ENCODE measurements at places on chromosomes 12 and 14.

- no peak for DNase-seq
Measured at GRCh38 chr14:100889641-100890040, 13.9 kb downstream of the RTL1 start.

GRCh38 chr12:54725233-54725843, 77.2 kb upstream of the DCD start:
- peak; percentile 15 for DNase-seq

DNA sequence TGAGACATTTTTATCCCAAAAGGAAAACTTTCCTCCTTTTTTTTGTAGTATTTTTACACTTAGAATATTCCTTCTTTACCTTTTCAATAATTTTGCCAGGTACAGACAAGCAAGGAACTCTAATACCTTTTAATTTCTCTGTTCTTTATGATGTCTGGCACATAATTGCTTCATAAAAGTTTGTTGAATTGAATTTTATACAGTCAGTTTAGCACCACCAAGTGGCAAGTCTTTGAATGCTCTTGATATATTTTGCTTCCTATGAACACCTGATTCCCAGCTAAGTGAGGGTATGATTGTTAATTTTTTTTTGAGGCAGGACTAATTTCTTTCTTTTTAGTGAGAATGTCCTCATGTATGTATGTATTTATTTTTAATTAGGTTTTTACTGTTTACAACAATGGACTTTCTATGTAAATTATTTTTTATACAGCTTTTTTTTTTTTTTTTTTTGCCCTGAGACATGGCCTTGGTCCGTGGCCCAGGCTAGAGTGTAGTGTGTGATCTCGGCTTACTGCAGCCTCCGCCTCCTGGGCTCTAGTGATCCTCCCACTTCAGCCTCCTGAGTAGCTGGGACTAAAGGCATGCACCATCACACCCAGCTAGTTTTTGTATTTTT, 6.9 kb downstream of the TBC1D15 start:
- DNase-seq = no peak

- DNase-seq = peak; percentile 62
Measured at GRCh38 chr14:77459072-77459723, 1.3 kb downstream of the AHSA1 start.

DNA sequence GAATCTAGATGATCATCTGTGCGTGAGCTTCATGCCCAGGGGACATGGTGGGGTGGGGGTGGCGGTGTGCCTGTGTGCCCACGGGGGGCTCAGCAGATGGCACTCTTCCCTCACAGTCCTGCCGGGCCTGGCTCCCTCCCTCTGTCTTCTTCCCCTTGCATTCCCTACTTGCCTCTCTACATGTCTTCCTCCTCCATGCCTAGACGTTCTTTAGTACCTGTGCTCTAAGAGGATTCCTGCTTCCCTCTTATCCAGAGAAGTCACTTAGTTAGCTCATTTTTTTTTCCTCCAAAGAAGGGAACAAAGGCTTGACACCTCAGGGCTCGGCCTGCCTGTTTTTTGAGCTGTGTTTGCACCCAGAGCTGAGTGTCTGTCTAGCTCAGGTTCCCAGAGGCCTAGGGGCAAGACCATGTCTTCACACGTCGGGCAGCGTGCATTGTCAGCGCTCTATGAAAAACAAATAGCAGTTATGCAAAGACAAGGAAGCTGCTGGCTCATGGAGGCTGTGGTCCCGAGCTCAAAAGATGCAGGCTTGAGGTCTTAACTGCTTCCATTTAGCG, 48.8 kb downstream of the NINJ2 start:
- no peak for DNase-seq

DNA sequence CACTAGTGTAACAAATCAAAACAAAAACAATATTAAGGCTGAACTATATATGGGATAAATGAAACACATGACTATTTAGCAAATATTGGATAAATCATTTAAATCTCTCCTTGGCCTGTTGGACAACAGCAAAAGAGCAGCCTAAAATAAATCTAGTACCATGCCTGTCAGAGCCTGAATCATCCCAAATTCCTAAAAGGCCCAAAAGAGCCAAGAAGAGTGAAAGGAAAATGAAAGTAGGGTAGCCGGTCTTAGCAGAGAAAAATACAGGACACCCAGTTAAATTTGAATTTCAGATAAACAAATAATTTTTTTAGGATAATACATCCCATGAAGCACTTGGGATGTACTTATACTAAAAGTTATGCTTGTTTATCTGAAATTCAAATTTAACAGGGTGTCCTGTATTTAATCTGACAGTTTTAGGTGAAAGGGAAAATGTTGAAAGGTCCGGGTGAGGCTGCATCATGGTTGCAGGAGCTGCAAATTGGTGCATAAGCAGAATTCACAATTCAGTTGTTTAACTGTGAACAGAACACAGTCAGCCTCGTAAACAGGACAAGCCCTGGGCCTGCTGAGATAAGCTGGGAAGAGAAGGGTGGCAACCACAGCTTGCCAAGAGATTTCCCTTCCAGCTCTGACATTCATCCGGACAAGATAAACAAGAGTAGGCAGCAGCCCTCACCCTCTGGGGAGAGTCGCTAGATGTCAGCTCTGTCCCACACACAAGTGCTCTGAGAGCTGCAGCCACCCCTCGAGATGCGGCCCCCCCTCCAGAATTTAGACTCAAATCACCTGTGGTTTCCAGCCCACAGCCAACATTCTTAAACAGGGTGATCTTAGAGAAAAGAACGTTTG, 30.3 kb downstream of the DMAC2L start:
- peak; percentile 72 for DNase-seq

DNA sequence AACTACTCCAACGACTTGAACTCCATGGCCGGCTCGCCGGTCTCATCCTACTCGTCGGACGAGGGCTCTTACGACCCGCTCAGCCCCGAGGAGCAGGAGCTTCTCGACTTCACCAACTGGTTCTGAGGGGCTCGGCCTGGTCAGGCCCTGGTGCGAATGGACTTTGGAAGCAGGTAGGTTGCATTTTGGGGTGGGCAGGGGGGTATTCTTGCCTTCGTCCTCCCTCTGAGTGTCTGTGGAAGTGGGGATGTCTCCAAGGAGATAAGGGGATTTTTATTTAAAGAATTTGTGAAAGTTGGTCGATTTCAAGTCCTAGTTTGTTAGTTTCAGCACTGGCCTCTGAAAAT, 1.3 kb downstream of the ASCL1 start:
- no peak for DNase-seq

DNA sequence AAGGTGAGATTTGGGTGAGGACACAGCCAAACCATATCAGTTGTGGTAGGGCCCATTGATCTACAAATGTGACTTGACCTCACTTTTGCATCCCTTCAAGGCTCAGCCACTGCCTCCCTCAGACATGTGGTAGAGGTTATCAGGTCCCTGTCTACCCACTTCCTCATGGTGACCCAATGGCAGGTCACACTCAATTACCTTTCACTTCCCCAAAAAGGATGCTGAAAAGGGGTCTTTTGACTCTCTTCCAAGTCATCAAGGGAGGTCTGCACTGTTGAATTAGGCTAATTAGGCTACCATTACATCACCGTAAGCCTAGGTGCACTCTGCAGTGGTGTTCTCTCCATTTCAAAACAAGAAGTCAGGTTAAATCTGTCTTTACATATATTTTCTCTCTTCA, 22.6 kb upstream of the DRAM1 start:
- DNase-seq = no peak

DNA sequence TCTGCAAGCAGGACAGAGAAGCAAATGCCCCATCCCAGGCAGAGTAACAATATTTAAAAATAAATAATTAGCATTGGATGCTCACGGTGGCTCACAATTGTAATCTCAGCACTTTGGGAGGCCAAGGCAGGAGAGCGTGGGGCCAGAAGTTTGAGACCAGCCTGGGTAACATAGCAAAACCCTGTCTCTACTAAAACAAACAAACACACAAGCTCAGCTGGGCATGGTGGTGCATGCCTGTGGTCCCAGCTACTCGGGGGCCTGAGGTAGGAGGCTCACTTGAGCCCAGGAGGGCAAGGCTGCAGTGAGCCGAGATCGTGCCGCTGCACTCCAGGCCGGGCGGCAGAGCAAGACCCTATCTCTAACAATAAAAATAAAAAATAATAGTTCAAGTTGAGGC, 74.7 kb upstream of the NCOR2 start:
- DNase-seq = no peak

DNA sequence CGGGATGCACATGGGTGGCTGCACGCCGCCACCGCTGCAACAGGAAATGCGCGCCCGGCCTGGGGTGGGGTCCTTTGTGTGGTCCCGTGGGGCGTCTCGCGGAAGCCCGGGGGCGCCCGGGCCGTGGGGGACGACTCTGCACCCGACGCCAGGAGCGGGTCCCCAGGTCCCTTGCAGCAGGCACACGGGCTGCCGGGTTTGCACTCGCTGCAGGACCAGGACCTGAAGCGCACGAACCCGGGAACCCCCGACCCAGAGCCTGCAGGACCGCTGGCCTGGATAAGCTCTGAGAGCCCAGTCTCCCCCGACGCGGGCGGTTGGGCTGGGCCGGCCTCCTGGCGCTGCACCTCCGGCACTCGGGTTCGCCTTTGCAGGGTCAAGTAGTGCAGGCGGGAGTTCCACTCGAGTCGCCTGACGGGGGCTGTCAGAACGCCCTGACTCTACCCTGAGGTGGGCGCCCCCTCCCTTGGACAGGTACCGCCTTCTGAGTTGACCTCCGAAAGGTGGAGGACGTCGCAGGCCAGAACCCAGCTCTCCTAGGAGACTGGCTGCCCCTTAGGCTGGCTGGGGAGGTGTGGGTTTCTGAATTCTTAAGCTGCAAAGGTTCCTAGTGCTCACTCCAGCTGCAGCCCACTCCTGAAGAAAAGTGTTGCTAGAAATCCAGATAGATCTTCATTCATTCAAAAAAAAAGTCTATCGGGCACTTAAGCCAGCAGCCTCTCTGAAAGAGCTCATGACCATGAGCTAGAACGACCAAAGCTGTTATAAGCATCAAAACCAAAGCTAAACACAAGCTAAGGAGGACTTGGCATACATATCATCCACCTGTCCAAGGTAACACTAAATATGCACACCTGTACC, 68.0 kb downstream of the RNF34 start:
- DNase-seq = peak; percentile 48

- DNase-seq = no peak
Measured at GRCh38 chr12:56574210-56574609, 52.6 kb downstream of the RBMS2 start.

- peak; percentile 65 for DNase-seq
Measured at GRCh38 chr14:26598081-26598671, 343 bp upstream of the NOVA1 start.

DNA sequence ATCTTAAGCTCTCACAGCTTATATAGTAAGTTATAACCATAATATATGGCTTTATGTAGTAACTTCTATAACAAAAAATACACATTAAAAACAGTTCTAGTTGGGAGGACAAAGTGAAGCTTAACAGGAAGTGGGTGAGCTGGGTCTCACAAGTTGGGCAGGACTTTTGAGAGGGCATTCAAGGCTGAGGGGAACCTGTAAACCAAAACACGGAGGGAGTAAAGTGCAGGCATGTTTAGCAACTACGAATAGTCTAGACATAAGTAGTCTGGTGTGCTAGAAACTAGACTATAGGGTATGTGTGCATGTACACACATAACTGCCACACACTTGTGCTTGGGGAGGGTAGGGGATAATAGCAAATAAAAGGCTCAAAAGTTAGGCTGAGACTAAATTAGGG, 14.2 kb upstream of the NEK9 start:
- DNase-seq = no peak

DNA sequence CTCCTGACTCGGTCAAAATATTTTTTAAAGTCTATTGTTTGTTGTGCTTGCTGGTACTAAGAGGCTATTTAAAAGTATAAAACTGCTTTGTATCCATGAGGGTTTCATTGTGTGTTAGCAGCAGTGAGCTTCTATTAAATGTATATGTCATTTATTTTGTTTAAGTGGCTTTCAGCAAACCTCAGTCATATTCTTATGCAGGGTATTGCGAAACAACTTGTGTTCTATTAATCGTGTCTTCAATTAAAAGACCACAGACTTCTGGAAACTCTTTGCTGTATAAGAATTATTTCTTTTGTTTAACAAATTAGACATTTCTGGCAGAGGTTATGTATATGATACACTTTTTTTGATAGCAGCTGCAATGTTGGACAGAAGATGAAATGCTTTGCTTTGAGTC, 6.5 kb downstream of the IAPP start:
- DNase-seq = no peak

DNA sequence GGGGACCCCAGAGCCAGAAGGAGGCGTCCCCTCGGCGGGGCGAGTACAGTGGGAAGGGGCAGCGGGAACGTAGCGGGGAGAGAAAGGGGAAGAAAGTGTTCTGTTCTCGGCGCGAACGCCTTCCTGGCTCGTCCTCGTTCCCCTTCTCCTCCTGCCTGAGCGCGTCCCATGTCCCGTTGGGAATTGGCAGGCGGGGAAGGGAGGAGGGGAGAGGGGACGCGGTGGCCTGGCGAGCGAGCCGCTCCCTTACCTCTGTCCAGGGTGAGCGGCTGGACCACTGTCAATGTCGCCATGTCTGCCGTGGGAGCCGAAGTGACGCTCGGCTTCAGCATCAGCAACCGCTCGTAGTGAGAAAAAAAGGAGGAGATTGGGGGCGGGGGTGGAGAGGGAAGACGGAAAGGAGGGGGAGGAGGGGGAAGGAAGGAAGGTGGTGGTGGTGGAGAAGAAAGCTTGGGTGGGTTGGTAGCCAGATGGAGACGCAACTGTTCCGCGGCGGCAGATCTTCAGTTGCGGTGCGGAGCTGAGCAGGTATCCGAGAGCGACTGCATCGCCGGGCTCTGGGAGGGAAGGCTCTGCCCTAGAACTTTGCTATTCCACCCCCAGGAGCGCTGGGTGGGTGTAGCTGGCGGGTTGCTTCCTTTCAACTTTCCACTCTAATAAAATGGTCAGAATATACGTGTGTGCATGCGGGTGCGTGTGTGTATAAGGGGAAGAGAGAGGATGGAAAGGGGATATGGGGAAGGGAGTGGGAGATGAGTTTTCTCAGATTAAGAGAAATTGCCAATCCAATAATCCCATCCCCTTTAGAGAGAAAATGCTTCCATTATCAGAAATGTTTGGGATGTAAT, at the start of gene LIN7A:
Gene LIN7A, minus strand, starts transcription at position 544 of the 848 bp plus-strand sequence. Its CDS starts 212 bp downstream, at position 332.
- DNase-seq = peak; percentile 65

- no peak for DNase-seq
Measured at GRCh38 chr14:24178399-24179178, 6.7 kb downstream of the REC8 start.

- no peak for DNase-seq
Measured at GRCh38 chr12:67070307-67070600, 198.9 kb upstream of the CAND1 start.

DNA sequence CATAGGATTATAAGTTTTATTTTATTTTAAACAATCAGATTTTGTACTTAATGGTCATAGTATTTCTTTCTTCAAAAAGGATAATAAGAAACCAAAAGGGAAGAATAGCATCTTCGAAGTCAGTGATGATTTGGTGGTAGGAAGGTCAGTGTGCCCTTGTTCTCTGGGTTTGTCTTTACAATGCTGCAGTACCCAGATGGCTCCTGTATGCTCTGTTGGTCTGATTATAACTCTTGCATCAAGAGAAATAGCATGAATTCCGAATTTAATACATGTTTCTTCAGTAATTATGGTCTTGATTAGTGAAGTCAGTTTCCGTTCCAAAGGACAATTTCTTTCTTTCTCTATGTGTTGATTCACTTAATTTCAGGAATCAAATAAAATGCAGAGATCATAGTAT, 180.2 kb downstream of the TMTC2 start:
- DNase-seq = no peak

GRCh38 chr14:104427131-104427851, 152.3 kb upstream of the C14orf180 start:
- DNase-seq = no peak

- peak; percentile 49 for DNase-seq
Measured at GRCh38 chr12:51922762-51923505, 15.6 kb downstream of the ACVRL1 start.

- no peak for DNase-seq
Measured at GRCh38 chr12:46065412-46066166, 75.2 kb upstream of the SCAF11 start.

- no peak for DNase-seq
Measured at GRCh38 chr14:88245321-88245720, 77.7 kb downstream of the KCNK10 start.

- DNase-seq = no peak
Measured at GRCh38 chr14:100721568-100721967, 5.1 kb upstream of the DLK1 start.
